Activated naive CD4-positive, alpha-beta T cell treated with Interleukin-2 at 50 U/mL for 16 hours (primary cell): ENCODE measurements at places on chromosomes 13 and 19.

DNA sequence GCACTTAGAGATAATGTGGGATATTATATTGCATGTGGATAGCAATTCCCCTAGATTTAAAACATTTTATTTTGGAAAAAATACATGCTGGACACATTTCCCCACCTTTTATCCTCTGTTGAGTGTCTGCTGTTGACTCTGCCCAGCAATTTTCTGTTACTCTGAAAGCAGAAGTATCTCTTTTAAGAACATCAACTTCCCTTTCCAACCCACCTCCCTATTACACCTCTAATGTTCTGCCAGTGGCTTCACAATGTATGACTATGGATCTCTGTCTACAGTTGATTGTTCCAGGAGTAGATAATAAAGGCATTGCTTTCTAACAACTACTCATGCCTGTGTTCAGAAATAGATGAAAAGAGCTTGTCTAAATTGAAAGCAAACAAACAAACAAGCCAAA, 754.8 kb upstream of the SLITRK6 start:
- DNase-seq, result no peak

DNA sequence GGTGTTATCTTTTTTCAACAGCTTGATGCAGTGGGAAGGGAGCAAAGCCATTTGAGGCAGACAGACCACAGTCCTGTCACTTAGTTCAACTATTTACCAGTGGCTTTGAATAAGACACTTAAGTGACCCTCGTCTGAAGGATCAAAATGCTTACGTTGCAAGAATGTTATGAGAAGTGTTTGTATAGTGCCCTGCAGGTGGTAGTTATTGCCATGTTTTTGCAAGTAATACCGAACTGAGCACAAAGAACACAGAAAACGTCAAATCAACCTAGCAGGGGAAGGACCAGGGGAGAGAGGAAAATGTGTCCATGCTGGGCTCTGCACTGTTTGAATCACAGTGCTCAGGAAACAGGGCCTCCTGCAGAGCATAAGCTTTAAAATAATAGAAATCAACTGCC, 2.8 kb downstream of the SOHLH2 start:
- no peak for DNase-seq

DNA sequence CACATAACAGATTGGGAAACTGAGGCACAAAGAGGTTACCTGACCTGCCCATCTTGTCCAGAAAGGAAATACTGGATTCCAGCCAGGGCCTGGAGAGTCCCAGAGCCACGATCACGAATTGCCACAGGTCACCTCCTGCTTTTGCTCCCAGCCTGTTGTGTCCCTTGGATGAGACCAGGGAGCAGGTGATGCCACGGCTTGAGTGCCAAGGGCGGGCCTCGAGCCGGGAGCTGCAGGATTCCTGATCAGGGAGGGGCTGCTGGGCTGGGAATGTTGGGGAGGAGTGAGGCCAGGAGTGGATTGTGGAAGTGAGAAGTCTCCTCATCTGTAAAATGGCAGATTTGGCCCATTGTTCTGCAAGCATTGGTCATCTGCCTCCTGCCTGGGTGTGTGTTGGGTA, 29.4 kb downstream of the DNM2 start:
- DNase-seq, result no peak

GRCh38 chr19:29672933-29673336, 7.7 kb downstream of the PLEKHF1 start:
- DNase-seq, result peak; percentile 89

DNA sequence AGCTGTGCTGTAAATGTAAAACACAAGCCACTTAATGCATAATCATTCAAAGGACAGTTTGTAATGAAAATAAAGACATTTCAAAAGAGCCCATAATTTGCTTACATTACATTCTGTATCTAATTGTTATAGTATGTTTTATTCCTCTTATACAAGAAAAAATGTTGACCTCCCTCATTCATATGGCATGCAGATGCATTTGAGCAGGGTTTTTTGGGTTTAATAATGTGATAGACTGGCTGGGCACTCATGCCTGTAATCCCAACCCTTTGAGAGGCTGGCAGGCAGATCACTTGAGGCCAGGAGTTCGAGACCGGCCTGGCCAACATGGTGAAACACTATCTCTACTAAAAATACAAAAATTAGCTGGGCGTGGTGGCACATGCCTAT, 11.6 kb upstream of the ARL11 start:
- DNase-seq, result no peak

- DNase-seq, result no peak
Measured at GRCh38 chr13:27242702-27243101, 8.7 kb upstream of the RPL21 start.

DNA sequence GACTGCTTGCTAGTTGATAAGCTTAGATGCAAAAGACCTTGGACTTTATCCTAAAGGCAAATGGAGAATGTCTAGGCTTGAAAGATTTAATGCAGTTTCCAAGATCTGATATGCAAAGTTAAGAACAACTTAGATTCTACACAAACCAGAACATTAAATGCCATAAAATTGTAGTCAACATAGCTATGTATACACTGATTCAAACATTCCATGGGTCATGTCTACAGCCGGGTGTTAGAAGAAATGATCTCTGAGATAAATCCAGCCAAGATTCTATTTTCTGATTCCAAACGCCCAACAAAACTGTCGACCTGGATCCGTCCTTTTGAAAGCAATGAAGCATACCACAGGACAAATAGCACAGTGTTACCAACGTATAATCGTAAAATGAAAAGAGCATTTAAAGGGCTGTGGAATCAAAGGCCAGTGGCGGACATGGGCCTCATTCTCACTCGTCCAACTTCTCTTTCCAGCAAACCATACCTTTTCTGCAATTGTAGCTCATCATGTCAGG, 52.7 kb downstream of the KCTD12 start:
- no peak for DNase-seq

DNA sequence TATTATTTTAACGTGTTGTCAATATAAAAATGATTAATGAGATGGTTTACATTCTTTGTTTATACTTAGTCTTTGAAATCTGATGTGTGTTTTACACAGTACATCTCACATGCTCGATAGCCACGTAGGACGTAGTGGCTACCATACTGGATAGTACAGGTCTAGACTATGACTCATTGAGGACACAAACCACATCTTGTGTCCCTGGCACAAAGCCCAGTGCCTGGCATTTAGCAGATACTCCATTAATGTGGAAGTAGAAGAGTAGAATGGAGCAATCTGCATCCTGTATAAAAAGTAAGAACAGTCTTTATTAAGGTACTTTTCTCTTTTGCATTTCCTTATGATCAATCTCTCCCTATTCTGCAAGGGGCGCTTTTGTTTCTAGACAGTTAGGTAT, 49.0 kb upstream of the FRY start:
- no peak for DNase-seq

- no peak for DNase-seq
Measured at GRCh38 chr19:14525729-14526128, 3.7 kb upstream of the TECR start.

DNA sequence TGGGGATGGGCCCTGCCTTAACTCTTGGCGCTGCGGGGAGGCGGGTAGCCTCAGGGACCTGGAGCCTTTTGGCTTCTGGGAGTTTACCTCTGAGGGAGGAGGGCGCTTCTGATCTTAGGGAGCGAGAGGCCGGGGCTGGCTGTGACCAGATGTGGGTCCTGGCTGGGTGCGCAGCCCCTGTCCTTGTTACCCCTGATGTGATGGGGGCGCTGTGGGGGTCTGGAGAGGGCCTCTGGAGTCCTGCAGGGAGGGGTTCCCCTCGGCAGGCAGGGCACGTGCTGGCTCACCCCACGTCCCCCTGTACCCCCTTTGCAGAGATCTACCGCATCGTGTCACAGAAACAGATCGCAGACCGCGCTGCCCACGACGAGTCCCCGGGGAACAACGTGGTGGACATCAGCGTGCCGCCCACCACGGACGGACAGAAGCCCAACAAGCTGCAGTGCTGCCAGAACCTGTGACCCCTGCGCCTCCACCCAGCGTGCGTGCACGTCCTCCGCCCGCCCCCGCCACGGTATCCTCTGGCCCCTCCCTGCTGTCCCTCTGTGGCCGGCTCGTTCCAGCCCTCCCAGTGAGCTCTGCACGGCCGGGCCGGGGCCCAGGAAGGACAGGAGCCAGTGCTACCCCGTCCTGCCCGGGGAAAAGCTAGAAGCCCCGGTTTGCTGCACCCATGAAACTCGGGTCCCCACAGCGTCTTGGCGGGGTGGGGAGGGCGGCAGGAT, 9.8 kb upstream of the MARCHF2 start:
- DNase-seq, result no peak

DNA sequence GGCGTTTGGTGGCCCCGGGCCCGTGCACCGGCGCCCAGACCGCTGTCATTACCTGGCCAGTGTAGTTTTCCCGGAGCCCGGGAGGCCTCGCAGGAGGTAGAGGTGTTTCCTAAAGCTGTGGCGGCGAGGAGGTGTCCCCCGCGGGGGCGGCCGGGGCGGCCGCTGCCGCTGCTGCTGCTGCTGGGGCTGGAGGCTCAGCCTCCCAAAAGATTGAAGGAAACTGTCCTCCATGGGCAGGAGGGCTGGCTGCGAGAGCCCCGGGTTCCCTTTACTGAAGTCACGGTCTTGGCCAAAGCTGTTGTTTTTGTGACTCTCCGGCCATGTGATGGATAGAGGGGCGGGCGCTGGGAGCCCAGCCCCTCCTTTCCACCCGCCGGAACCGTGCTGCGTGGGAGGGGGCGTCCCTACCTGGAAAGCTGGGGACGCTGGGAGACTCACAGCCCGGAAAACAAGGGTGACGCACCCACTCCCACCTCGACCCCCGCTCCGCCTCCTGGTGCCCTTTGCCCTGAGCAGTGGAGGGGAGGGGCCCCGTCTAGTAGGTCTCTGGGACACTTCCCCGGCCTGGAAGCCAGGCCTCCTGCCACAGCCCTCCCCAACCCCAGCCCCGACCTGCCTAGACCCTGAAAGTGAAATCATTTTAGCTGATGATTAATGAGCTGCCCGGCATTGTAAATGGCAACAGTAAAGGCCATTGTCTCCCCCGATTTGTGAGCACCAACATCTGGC, at the start of gene N4BP2L1:
Gene N4BP2L1, minus strand, starts transcription at position 279 of the 729 bp plus-strand sequence. Its CDS starts 48 bp downstream, at position 231.
- peak; percentile 86 for DNase-seq

DNA sequence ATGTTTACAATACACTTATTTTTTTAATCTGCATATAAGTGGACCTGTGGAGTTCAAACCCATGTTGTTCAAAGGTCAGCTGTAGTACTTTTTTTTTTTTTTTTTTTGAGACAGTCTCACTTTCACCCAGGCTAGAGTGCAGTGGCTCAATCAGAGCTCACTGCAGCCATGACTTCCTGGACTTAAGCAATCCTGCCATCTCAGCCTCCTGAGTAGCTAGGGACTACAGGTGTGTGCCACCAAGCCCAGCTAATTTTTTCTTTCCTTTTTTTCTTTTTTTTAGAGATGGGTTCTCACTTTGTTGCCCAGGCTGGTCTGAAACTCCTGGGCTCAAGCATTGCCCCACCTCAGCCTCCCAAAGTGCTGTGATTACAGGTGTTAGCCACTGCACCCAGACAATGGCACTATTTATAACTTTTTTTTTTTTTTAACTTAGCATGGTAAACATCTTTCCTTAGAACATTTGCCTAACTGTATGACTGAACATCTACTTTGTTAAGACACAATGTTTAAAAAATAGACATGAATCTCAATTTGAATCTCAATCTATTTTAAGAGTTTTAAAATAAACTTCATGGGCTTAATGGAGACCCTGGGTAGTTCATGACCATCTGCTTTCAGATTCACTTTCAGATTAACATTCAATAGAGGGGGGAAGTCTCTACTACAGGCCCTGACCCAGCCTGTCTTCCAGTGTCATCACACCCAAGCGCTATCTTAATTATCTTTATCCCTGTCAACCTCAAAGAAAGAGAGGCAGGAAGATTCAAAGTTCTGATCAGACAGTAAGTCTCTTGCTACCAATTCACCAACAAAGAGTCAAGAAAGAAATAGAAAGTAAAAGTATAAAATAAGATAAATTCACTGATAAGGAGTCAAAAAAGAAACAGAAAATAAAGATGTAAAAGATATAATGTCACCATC, 97.7 kb upstream of the DOCK9 start:
- DNase-seq, result no peak

- no peak for DNase-seq
Measured at GRCh38 chr19:13002166-13002898, 7.1 kb downstream of the NFIX start.

DNA sequence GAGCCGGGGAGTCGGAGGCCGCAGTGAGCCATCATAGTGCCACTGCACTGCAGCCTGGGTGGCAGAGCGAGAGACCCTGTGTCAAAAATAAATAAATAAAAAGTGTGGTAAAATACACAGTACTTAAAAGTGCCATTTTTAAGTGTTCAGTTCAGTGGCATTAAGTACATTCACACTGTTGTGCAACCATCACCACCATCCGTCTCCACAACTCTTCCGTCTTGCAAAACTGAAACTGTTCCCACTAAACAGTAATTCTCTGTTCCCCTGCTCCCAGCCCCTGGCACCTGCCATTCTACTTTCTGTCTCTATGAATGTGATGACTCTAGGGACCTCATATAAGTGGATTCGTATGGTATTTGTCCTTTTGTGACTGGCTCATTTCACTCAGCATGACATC, 13.3 kb downstream of the SLC25A42 start:
- DNase-seq, result no peak

DNA sequence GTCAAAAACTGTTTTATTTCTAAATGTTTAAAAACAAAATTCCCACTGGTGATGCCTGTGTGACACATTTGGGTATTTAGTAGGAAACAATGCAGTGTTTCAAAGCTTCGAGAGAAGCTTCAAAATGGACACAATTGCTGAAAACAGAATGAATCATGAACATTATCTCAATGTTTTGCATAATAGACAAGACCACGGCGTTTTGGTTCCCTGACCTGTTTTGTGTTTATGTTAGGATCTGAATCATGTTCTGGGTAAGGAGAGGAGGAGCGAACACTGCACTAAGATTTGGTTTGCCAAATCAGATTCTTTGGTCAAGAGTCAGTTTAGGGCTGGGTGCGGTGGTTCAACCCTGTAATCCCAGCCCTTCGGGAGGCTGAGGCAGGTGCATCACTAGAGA, 42.2 kb downstream of the IFT88 start:
- no peak for DNase-seq

DNA sequence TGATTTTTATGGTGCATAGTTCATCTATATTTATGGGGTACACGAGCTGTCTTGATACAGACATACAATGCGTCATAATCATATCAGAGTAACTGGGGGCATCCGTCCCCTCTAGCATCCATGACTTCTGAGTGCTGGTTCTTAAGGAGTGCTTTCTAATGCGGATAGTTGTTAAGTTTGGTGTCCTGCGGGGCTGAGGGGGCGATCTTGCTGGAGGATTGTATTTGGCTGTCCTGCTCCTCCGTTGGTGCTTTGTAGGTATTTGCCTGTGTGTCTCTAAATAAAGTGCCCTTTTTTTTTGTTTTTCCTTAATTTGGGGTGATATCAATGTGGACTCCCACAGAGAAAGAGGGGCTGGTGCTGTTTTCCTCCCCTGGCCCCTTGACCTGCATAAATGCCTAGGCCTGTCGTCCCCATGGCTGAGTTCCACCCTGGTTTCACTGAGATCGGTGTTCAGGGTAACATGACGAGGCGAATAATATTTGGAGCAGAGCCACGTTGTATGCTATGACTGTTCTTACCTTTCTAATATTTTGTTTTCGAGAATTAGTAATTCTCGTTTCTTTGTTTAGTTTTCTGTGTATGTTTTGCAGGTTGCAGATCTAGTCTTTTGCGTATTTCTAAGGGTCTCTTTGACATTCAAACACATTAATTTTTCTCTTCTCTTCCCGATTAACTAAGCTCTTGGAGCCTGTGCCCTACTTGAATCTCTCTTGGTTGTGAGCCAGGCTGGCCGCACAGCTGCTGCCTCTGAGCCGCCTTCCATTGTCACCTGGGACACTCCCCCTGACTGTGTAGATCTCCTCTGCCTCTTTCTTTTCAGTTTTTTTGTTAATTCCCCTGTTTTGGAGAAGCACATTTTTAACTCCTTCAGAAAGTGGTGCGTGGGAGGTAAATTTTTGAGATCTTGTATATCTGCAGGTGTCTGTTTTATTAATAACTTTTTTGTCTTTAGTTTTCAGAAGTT, 100.3 kb downstream of the ARHGEF7 start:
- no peak for DNase-seq

GRCh38 chr13:72805676-72806346, 23.9 kb downstream of the PIBF1 start:
- no peak for DNase-seq
